ENCODE measurements at places on chromosomes 2 and 18.

DNA sequence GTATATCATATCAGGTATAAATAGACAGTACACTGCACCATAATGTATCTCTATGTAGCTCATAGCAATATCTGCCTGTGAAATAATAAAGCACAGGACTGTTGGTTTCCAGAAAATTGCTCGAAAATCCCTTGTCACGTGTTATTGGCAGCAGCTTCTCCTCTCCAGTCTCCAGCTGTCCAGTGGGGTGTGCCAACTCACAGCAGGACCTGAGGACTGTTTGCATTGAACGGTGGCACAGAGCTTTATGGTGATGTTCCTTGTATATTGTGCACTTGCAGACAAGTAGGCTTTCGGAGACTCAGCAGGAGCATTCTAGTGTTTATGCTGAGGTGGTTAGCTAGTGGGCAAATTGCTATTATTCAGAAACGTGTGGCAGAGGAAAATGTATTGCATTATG is 182.2 kb upstream of the ATP5MC3 start:
- DNase-seq: no peak
- no peaks in the 10 kb centered on the region for H3K36me3 ChIP-seq
- H3K4me1 ChIP-seq: no peaks in the 10 kb centered on the region
- no peak overlapping the region for H3K4me3 ChIP-seq
- no peaks in the 10 kb centered on the region for H3K27me3 ChIP-seq

GRCh38 chr18:58204776-58205442 is 160.9 kb downstream of the NEDD4L start:
- H3K27me3 ChIP-seq: no peaks in the 10 kb centered on the region
- peaks cover 7% of the 10 kb centered on the region for H3K4me1 ChIP-seq
- no peak overlapping the region for H3K27ac ChIP-seq

- H3K36me3 ChIP-seq: no peaks in the 10 kb centered on the region
- no peak overlapping the region for H3K27ac ChIP-seq
- no peaks in the 10 kb centered on the region for H3K27me3 ChIP-seq
- H3K4me3 ChIP-seq: no peak overlapping the region
- peaks cover 37% of the 10 kb centered on the region for H3K4me1 ChIP-seq
- peak; percentile 52 for DNase-seq
Measured at GRCh38 chr2:673615-674320, 3.4 kb downstream of the TMEM18 start.

- no peak for DNase-seq
- no peaks in the 10 kb centered on the region for H3K27me3 ChIP-seq
- H3K36me3 ChIP-seq: no peaks in the 10 kb centered on the region
- no peak overlapping the region for H3K4me3 ChIP-seq
- no peaks in the 10 kb centered on the region for H3K4me1 ChIP-seq
Measured at GRCh38 chr2:120379916-120380893, 34.3 kb downstream of the INHBB start.

- no peak overlapping the region for H3K4me3 ChIP-seq
- no peaks in the 10 kb centered on the region for H3K27me3 ChIP-seq
- no peak for DNase-seq
Measured at GRCh38 chr2:871926-872680, 78.5 kb upstream of the SNTG2 start.

DNA sequence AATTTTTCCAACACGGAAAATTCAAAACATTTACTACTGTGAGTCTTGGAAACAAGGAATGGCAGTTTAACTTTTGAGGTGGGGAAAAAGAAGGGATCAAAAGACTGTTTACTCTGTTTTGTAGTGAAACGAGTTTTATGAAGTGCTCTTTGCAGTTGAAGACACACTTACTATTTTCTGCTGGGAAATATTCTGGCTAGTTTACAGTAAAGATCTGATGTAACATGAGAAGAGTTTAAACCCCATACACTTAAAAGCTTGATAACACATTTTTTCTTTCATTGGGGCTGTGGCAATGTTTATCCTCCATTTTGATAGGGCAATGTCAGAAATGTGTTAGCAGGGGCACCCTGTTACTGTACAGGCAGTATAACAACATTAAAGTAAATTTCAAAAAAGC is 124.9 kb upstream of the SMAD7 start:
- H3K27me3 ChIP-seq: no peaks in the 10 kb centered on the region
- no peak overlapping the region for H3K4me3 ChIP-seq
- no peak overlapping the region for H3K27ac ChIP-seq

GRCh38 chr2:26493566-26493965 is 15.6 kb upstream of the OTOF start:
- no peaks in the 10 kb centered on the region for H3K4me1 ChIP-seq
- no peaks in the 10 kb centered on the region for H3K36me3 ChIP-seq
- H3K27me3 ChIP-seq: no peaks in the 10 kb centered on the region

GRCh38 chr18:45386041-45386655 is 229.1 kb upstream of the SLC14A2 start:
- no peak for DNase-seq
- H3K4me1 ChIP-seq: peaks cover 9% of the 10 kb centered on the region
- H3K4me3 ChIP-seq: no peak overlapping the region
- no peaks in the 10 kb centered on the region for H3K27me3 ChIP-seq
- no peaks in the 10 kb centered on the region for H3K36me3 ChIP-seq

GRCh38 chr2:169676357-169676756 is 17.8 kb downstream of the CFAP210 start:
- DNase-seq: no peak
- no peaks in the 10 kb centered on the region for H3K27me3 ChIP-seq
- H3K4me3 ChIP-seq: no peak overlapping the region
- no peaks in the 10 kb centered on the region for H3K36me3 ChIP-seq

- H3K4me3 ChIP-seq: no peak overlapping the region
- H3K36me3 ChIP-seq: no peaks in the 10 kb centered on the region
- H3K27me3 ChIP-seq: no peaks in the 10 kb centered on the region
Measured at GRCh38 chr2:191927319-191927867, 80.5 kb upstream of the CAVIN2 start.

- no peaks in the 10 kb centered on the region for H3K27me3 ChIP-seq
- no peaks in the 10 kb centered on the region for H3K4me1 ChIP-seq
- no peak for DNase-seq
- H3K27ac ChIP-seq: no peak overlapping the region
- H3K4me3 ChIP-seq: no peak overlapping the region
Measured at GRCh38 chr2:47598476-47598875, 184.5 kb upstream of the MSH6 start.

DNA sequence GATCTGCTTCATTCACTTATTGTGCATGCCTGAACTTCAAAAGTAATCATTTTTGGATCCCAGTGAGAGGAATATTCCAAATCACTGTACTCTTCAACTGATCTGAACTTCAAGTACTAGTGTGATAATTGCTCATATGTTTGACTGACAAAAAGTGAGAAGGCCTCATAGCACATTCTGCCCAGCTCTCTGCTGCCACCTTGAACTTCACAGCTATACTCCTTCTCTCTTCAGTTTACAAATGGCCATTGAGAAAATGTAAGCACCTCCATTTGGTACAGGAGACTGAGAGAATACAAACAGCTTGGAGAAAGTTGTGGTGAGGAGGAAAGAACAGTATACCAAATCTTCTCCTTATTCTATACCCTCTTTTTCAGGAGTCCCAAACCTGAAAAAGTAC is 946.0 kb upstream of the CHAC2 start:
- H3K27me3 ChIP-seq: no peaks in the 10 kb centered on the region
- H3K4me3 ChIP-seq: no peak overlapping the region
- no peaks in the 10 kb centered on the region for H3K36me3 ChIP-seq

- no peak overlapping the region for H3K4me3 ChIP-seq
- H3K27me3 ChIP-seq: no peaks in the 10 kb centered on the region
Measured at GRCh38 chr18:9513971-9514512, 38.7 kb downstream of the RALBP1 start.

- H3K27ac ChIP-seq: no peak overlapping the region
- no peaks in the 10 kb centered on the region for H3K27me3 ChIP-seq
- no peaks in the 10 kb centered on the region for H3K4me1 ChIP-seq
Measured at GRCh38 chr2:174544156-174544555, 53.4 kb downstream of the WIPF1 start.

- no peaks in the 10 kb centered on the region for H3K27me3 ChIP-seq
- no peak overlapping the region for H3K4me3 ChIP-seq
- H3K4me1 ChIP-seq: no peaks in the 10 kb centered on the region
Measured at GRCh38 chr2:207662203-207662602, 37.0 kb upstream of the METTL21A start.

DNA sequence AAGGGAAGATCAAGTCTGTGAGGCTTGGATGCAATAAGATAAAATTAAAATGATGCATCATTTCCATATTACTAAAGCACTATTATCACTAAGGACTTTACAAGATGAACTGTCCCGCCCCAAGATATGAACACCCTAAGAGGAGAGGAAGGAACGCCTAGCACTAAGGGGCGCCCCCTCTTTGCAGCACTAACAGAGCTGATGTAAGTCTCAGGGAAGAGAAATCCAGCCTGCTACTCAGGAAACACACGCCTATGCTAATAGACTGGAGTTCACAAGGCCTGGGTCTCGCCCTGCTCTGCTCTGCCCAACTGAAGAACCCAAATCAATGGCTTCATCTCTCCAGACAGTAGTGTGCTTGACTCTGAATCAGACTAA is 6.1 kb downstream of the INO80C start:
- no peak overlapping the region for H3K27ac ChIP-seq
- H3K4me3 ChIP-seq: no peak overlapping the region
- peaks cover 15% of the 10 kb centered on the region for H3K4me1 ChIP-seq
- H3K36me3 ChIP-seq: no peaks in the 10 kb centered on the region
- DNase-seq: no peak
- no peaks in the 10 kb centered on the region for H3K27me3 ChIP-seq

DNA sequence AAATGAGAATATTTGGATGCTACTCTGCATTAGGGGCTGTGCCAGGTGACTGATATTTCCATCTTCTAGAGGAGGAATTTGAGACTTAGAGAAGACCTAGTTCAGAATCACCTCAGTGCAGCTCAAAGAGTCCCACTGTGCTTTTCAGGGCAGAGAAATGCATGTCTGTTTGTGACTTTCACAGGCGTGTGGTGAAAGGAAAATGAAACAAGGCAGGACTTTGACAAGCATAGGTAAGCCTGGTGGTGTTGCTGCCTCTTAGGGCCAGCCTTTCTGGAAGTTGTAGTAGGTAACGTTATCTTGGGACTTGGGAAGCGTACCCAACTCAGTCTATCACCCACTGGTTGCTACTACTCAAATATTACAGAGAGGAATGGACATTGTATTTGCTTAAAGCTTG is 2.6 kb downstream of the GPR39 start:
- DNase-seq: no peak
- no peak overlapping the region for H3K4me3 ChIP-seq
- no peaks in the 10 kb centered on the region for H3K36me3 ChIP-seq
- no peaks in the 10 kb centered on the region for H3K27me3 ChIP-seq
- peaks cover 19% of the 10 kb centered on the region for H3K4me1 ChIP-seq

DNA sequence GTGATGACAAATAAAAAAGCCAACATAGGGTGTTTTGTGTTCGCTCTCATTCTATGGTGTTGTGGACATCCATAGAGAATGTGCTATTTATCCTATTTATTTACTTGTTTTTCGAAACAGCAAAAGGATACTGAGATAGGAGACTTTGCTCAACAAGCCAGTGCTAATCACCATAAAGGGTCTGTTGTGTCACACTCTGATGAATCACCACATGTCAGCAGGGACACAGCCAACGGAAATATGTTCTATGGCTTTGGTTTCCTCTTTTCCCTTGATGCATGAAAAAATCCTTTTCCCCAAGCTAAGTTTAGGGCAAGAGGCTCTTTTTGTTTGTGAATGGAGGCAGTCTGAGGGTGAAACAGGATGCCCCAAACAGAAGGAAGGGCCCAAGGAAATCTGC is 154.3 kb downstream of the RNF152 start:
- H3K4me3 ChIP-seq: no peak overlapping the region
- H3K4me1 ChIP-seq: peaks cover 23% of the 10 kb centered on the region
- H3K36me3 ChIP-seq: no peaks in the 10 kb centered on the region
- no peak for DNase-seq
- H3K27ac ChIP-seq: peak overlapping the region; percentile 66

GRCh38 chr2:99537910-99538485 is 48.2 kb upstream of the REV1 start:
- H3K4me3 ChIP-seq: no peak overlapping the region
- no peak for DNase-seq
- no peaks in the 10 kb centered on the region for H3K27me3 ChIP-seq
- H3K4me1 ChIP-seq: no peaks in the 10 kb centered on the region
- no peak overlapping the region for H3K27ac ChIP-seq

All from vagina (tissue), 2 donors.